Progenitor cell of endocrine pancreas (in vitro differentiated cells): ENCODE measurements at places on chromosomes 6 and 20.

GRCh38 chr6:42176981-42177380 lies 3.8 kb downstream of the GUCA1A start:
- no peak for DNase-seq

GRCh38 chr6:16757332-16757731 lies 3.9 kb downstream of the ATXN1 start:
- no peak for DNase-seq

- DNase-seq: no peak
Measured at GRCh38 chr6:149221774-149222070, 95.8 kb upstream of the TAB2 start.

DNA sequence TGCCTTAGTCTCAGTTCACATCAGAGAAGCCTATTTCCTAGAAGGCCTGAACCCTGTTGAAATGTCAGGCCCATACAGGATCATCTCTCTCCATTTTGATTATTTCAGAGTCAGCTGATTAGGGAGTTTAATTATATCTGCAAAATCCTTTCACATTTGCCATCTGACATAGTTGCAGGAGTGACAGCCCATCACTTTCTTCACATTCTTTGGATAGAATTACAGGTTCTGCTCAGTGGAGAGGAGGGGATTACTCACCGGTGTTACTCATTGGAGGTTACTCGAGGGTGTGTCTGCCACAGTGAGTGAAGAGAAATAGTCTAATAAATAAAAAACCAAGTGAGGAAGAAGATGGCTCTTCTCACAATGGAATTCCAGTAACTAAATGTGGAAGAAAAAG lies 216.8 kb downstream of the TMEM242 start:
- no peak for DNase-seq

DNA sequence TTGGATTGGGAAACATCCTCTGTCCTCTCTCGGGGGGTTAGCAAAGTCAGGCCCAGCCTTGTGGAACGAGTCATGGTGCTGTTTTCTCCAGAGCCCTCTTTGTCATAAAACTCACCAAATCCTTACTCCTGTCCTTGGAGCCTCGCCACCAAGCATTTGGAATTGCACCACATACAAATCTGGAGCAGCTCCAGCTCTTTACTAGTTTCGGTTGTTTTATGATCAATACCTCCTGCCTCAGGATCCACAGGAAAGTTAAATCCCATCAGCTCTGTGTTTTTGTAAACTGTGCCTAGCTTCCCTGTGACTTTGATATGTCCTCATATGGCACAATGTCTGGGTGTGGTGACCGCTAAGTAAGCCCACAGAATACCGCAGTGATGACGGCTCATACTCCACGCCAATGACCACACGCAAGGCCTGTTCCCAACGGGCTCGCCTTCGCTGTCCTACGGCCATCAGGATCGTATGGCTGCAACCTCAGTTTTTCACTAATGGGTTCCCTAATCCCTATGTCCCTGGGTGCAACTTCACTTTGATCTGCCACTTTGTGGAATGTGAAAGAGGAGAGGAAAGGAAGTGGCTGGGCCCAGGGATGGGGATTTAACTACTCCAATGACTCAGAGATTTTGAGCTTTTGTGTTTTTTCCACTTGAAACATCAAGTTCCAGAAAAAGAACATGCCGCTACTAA lies 111.3 kb upstream of the FOXQ1 start:
- DNase-seq: no peak

DNA sequence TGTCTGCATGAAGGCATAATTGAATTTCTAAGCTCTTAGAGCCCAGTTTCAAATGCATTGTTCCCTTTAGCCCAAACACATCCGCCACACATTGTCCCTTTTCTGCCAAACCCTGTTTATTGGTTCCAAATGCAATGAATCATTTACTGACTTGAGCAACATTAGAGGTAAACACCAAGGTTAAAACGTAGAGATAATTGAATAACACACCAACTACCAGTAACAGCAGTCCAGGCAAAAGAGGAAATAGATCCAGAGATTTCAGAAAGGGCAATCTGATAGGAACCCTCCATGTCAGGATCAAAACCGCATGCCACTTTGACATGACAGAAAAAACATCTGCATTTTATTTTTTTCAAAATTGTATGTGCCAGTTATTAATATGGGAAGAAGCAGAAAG lies 114.8 kb downstream of the PKHD1 start:
- no peak for DNase-seq

- no peak for DNase-seq
Measured at GRCh38 chr6:35388772-35389352, 46.5 kb downstream of the PPARD start.

- DNase-seq: peak; percentile 88
Measured at GRCh38 chr20:9838378-9839295, at the start of gene PAK5. Gene PAK5 (minus strand): TSS chr20:9839076. CDS start chr20:9644328, 194,748 bp downstream.

- no peak for DNase-seq
Measured at GRCh38 chr6:150813993-150814359, 51.5 kb upstream of the MTHFD1L start.

DNA sequence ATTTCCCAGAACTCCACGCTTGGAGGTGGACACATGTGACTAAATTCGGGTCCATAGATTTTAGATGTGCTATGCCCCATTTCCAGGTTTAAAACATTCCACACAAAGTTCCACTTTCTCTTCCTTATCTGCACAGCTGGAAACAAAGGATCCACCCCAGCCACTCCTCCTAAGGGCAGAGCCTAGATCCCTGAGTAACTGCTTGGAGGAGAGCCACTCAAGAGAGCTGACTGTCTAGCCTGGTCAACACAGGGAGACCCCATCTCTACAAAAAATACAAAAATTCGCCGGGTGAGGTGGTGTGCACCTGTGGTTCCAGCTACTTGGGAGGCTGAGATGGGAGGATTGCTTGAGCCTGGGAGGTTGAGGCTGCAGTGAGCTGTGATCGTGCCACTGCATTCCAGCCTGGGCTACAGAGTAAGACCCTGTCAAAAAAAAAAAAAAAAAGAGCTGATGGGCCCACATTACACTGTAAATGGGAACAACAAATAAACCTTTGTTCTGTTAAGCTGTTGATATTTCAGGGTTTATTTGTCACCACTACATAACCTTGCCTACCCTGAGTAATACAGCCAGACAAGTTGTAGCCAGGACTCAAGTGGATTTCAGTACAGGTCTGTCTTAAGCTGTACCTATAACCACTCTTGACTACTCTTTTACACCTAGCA lies 25.8 kb upstream of the SNRPC start:
- no peak for DNase-seq

DNA sequence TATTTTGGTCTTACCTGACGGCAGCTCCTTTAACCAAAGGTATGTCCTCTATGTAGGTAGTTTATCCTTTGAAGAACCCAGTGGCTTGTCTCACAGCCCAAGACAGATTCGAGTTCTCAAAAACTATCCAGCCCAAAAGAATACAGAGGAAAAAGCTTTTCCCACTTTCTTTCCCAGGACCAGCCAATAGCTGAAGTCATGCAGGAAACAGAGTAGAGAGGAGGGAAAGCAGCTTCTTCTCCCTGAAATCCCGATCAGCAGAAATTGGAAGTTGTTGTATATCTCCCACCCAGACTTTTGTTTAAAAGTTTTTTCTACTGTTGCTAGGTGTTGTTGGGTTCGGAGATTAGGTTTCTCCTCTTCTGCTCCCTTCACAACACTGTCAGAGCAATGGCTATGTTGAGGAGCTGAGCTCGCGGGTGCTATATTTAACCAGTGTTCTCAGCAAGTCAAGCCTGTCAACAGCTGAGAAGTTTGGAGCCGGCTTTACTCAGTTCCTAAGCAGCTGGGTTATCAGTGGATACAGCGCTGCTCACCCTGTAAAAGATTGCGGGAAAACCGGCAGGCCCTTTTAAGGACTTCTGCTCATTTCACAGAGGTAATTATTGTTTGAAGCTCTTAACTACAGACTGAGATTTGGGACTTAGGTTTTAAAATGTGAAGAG lies at the start of gene FILIP1:
Gene FILIP1, minus strand, starts transcription at position 401 of the 665 bp plus-strand sequence. CDS start 78,828 bp downstream, outside the sequence.
- no peak for DNase-seq

DNA sequence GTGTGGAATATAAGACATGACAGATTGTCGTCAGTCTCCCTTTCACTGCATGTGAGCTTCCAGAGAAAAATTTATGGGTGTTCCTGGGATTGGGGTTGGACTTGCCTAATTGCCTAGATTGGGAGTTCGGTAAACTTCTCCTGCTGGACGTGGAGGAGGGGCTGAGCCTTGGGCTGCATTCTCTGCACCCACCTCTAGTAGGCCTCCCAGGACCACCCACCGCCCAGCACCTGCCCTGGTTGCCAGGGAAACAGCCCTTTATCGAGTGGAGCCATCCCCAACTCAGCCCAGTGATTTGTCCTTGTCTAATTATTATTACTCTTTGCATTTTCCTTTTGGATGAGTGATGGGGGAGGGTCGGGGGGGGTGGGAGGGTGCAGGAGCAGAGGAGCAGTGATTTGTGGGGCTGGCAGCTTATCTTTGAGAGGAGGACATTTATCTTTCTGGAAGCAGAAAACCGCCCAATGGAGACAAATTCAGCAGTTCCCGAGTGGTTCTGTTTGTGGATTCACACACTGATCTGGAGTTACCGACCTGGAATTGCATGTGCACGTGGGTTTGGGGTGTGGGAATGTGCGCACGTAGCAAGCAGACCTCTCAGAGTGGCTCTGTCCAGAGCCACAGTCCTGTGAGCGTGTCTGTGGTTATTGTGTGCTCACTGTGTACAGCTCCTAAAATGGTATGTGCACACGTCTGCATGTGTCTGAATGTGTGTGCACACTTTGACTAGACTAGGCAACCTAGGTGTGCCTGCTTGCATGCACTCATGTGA lies 104.5 kb downstream of the DHX35 start:
- peak; percentile 31 for DNase-seq

- DNase-seq: no peak
Measured at GRCh38 chr20:50883856-50884255, 47.4 kb downstream of the ADNP start.

DNA sequence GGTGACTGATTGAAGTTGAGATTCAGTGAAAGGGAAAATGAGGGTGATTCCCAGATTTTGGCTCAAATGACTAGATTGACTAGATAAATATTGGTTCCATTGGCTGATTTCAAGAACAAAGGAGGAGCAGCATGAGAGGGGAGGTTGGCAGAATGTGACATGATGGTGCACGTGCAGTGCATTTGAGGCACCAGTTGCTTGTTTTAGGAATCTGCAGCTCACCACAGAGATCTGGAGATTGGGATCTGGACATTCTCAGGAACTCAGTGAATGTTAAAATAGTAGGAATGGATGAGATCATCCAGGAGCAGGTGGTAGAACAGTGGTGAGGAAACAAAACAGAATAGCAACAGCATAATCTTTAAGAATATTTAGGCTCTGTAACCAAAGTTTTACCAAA lies 496.3 kb downstream of the DHX35 start:
- DNase-seq: no peak

DNA sequence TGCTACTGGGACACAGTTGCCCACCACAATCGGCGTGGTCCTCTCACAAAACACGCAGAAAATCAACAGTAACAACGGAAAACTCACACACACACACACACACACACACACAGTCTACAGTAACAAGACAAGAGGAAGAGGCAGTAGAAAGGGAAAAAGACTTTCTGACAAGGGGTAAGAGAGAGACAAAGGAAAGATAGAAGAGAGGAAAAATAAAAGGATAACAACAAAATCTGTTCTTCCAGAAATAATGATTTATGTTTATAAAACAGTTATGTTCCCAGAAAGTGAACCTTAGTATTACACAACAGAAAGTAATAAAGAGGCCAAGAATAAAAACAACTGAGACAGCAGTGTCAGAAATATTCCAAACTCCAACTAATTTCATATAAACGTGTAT lies 2.9 kb downstream of the RANBP9 start:
- no peak for DNase-seq

DNA sequence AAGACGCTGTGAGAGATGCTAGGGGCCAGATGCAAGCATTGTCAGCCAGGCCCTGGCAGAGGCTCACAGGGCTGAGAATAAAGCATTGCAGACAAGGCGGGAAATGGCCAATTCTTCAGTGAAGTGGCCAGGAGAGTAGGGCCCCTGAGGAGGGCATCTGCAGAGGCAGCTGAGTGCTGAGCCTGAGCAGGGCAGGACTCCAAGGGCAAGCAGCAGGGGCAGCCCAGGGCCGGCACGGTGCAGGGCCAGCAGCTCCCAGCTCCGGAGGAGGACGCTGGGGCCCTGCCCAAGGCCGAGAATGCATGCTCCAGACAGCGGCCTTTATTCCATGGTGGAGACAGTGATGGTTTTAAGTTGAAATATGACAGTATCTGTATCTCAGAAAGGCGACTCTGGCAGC lies 305.5 kb downstream of the FOXC1 start:
- no peak for DNase-seq

DNA sequence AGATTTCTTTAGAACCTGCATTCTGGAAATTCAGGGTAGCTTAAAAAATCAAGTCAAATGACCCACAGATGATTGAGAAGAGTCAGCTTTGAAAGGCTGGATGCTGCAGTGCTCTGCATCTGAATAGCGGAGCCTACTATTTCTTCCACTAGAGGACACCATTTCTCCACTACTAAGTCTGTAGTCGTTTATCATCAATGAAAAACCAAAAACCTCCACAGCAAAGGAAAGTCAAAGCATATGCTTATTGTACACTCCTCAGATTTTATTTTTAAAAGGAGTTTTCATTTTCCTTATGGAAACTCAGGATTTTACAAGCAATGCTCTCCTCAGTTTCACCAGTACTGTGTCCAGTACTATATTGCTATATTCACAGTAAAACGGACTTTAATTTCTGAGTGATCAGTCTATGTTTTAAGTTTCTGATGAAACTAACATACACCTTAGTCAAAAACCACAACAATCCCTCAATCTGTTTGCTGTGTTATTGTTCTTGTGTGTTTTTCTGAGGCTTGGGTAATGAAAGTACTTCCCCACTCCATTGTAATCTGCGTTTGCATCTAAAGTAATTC lies 50.5 kb upstream of the ENPP5 start:
- no peak for DNase-seq

GRCh38 chr6:75484535-75484934 lies 9.1 kb downstream of the FILIP1 start:
- no peak for DNase-seq

- DNase-seq: no peak
Measured at GRCh38 chr6:4575714-4576113, 200.5 kb upstream of the CDYL start.

- peak; percentile 18 for DNase-seq
Measured at GRCh38 chr6:127186889-127187288, 68.4 kb downstream of the RSPO3 start.

DNA sequence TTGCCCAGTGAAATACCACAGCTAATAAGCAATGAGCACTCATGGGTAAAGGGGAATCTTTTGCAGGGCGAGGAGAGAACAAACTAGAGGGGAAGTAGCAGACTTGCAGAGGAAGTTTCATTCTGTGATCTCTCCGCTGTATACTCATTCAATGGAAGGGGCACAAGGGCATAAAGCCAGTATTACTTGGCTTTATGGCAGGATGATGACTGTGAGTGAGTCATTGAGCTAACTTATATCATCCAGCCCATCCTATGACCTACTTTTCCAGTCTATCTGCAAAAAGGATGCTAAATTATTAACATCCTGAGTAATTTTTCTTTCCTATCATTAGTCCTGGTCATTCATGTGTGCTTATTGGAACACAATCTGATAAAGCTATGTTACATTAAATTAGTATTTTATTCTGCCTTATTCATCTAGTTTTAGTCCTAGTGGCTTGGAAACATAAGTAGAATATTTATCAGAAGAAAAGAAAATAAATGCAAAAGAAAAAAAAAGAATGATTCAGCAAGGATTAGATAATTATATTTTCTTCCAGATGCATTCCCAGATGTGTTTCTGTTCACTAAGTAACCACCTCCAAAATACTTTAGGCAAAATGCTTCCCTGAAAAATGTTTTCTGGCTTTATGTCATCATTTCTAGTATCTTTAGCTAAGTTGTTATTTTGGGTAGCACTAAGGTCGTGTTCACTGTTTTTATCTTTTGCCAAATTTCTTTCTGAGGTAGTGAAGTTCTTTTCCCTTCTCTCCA lies 471.7 kb downstream of the CDKAL1 start:
- no peak for DNase-seq

- DNase-seq: no peak
Measured at GRCh38 chr20:7392542-7393206, 547.6 kb downstream of the HAO1 start.
